Astrocyte of the hippocampus (primary cell): ENCODE measurements at places on chromosomes 7 and 10.

- no peak for DNase-seq
Measured at GRCh38 chr10:43287056-43288007, 20.5 kb upstream of the RASGEF1A start.

- no peak for DNase-seq
Measured at GRCh38 chr7:151416941-151417315, 7.1 kb upstream of the WDR86 start.

DNA sequence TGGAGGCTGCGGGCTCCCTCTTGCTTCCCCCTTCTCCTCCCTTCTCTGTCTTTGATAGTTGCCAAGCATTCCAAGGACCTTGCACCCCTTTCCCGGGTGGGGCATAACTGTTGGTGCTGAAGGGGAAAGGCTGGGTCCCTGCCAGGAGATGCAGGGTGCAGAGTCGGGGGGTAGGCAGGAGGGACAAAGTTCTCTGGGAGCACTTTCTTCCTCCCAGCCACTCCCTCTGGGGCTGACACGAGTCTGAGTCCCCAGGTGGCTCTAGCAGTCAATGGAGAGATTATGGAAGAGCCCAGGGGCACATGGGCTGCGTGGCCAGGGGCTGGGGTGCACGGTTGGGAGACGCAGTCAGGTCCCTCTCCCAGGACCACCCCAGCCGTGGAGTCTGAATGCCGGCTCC is 2.1 kb downstream of the CLDN15 start:
- DNase-seq, result no peak

DNA sequence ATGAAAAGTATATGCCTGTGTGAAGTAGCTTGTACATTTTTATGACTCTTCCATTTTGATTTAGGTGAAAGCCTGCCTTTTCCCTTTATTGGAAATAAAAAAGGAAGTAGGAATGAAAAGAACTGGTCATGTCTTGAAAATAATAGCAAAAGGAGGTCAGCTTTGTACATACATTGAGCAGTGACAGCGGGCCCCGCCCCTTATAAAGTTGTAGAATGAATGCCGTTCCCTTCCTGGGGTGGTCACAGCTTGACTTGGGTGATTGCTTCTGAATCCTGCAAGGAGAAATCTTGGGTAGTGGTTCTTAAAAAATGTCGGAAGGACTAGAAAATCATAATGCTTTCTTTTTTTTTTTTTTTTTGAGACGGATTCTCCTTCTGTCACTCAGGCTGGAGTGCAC is 31.7 kb downstream of the CAMK1D start:
- no peak for DNase-seq

DNA sequence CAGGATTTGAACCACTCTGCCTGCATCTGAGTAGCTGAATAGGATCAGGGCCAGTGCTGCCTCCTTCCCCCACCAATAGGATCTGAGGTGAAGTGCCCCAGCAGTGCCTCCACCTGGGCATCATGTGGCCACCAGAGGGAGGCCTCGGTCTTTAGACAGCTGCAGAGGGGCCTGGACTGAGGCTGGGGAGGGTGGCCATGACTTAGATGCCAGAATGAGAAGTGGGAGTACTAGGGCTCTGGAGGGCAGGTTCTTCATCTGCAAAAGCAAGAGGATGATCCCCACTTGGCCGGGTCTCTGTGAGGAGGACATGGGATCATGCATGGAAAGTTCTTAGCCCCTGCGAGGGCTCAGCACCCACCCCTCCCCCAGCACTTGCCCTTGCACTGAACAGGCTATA is 56.9 kb downstream of the NEUROG3 start:
- no peak for DNase-seq

- DNase-seq, result no peak
Measured at GRCh38 chr10:8071006-8071405, 16.5 kb downstream of the GATA3 start.

GRCh38 chr10:74418285-74418872 is 267.4 kb downstream of the ADK start:
- DNase-seq, result peak; percentile 87

DNA sequence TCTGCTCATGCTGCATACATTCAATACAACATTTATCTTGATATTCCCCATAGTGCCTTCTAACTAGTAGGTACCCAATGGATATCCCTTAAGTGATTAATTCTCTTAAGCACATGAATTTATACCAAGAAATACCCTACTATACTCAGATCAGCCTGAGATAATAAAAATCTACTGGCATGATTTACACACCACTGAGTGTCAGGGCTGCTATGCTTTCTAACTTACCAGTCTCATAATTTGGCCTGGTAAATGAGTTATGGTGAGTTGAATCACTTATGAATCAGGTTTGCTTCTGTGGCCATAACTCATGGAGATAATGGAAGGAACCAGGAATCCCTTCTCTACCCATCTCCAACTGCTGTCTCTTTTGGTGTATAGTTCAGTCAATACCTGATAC is 122.8 kb downstream of the THSD7A start:
- DNase-seq, result no peak

GRCh38 chr10:104020020-104020419 is 53.1 kb downstream of the SLK start:
- DNase-seq, result no peak

GRCh38 chr7:85030893-85031292 is 156.0 kb downstream of the SEMA3D start:
- DNase-seq, result peak; percentile 75

DNA sequence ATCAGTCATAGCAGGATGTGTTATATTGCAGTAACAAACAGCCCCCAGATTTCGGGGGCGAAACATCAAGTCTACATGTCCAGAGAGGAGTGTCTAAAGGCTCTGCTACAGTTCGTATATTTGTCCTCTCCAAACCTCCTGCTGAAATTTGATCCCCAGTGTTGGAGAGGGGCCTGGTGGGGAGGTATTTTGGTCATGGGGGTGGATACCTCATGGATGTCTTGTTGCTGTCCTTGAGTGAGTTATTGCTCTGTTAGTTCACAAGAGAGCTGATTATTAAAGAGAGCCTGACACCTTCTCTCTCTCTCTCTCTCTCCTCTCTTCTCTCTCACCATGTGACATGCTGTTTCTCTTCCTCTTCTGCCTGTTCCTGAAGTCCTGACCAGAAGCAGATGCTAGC is 343.7 kb downstream of the TCERG1L start:
- no peak for DNase-seq

DNA sequence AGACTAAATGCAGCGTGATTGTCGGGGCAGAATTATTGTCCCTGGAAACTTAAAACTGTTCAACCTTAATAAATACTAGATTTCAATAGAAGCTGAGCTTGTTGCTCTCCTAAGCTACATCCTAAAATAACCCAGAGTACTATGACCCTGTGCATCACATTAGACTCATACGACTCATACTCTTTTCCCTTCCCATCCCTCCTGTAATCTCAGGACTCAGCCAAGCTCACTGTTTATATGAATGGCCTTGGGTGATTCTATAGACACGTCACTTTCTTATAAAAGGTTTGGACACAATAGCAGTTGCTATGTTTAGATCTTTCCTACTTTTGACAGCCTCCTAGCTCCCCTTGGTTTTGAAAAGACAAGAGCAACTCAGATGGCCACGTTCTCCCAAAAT is 17.2 kb downstream of the TCF7L2 start:
- DNase-seq, result no peak

DNA sequence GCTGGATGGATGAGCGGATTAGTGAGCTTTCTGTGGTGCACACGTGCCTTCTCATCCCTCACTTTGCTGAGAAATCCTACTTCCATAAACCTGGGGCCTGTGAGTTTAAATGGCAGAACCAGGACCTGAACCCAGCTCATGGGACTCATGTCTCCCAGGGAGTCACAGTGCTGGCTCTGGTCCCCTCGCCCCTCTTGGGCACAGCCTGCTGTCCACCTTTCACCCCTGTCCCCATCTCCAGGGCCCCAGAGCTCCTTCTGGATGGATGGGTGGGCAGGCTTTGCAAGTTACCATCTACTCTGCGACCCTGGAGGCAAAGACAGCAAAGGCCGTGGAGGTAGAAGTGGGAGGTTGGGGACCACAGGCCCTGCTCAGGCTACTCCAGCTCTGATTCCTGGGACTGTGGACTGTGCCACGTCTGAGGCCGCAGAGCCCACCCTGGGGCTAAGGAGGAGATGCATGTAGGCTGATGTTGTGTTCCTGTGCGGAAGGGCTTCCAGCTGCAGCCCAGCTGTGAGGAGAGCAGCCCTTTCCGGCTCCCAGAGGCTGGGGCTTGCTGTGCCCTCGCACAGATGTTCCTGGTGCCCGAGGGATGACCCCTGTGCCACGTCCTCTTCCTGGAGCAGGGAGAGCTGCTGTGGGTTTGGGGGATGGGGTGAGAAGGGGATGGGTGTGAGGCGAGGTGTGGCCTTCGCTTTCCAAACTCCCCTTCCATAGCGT is 40.3 kb downstream of the PRF1 start:
- DNase-seq, result no peak

- DNase-seq, result peak; percentile 11
Measured at GRCh38 chr10:26969145-26969926, 108.6 kb upstream of the ABI1 start.

GRCh38 chr10:46028584-46029460 is 1.6 kb downstream of the NCOA4 start:
- DNase-seq, result peak; percentile 74

DNA sequence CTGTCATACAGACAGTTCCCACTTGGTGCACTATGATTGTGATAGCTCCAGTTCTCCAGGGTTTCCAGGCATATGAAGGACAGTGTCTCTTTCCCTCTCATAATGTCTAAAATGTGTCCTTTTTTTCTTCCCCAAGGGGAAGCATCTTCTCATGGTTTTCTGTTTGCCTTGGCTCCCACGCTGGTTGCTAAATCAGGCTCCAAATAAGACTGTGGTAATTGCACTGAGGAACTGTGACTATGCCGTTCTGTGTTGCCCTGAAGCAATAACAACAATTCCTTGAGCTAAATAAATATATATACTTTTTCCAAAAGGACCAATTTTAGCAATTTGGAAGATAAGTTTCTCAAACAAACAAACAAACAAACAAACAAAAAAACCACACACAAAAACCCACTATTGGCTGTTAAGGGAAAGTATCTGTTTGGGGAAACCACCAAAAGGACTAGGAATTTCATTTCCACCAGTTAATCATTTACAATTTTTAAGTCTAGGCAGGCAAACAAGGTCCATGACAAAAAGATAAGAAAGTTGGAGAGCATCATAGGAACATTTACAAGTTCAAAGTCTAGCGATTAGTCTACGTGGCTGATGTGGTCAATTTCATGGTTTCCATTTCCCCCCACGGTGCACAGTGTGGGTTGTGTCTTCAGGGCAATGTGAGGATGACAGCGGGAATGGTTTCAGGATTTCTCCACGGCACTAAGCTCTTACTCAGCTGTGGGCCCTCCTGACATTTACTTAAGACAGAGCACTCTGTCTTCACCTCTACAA is 62.4 kb downstream of the THNSL1 start:
- DNase-seq, result no peak

DNA sequence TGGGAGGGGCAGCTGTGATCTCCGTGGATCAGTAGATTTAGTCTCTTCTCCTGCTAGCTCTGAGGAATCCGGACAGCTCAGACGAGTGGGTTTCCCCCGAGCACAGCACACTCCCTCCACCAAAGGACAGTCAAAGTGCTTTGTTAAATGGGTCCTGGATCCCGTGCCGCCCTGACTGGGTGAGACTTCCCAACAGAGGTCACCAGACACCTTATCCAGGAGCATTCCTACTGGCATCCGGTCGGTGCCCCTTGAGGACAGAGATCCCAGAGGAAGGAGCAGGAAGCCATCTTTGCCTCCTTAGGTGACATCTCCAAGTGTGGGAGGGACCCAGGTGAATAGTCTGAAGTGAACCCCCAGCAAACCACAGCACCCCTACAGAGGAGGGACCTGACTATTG is 1148.9 kb downstream of the CNTNAP2 start:
- DNase-seq, result no peak

GRCh38 chr7:42338231-42338915 is 101.4 kb upstream of the GLI3 start:
- peak; percentile 42 for DNase-seq

DNA sequence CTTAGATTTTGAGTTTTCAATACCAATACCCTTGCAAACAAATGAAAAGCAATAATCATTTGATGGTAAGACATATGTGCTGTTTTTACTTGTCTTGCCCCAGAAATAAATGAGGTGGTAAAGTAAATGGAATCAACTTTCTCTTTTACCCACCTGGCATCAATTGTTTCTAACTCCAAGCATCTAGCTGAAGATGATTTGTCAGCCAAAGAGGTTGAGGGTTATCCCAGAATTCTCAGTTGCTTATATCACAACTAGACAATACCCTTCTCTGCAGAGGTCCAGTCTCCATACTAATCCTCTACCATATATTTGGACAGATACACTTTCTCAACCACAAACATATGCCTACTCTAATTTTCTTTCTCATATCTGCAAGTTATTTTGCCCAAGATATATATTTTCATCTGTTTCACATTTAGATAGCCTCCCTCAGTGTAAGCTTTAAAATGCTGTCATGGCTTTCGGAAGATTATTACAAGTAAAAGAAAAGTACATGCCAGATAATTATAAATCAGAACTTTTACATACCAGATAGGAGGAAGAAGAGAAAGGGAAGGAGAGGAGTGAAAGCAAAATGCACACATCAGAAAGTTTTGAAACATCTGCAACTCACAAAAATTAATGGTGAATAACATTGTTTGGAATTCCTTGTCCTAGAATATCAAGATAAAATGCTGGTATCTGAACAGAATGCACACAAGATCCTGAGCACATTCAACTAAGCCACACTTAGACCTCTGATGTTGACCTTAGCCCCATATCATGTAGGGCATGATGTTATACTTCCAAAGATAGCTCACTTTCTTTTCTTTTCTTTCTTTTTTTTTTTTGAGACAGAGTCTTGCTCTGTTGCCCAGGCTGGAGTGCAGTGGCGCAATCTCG is 146.6 kb downstream of the REEP3 start:
- no peak for DNase-seq

GRCh38 chr10:69515699-69516259 is 57.4 kb downstream of the NEUROG3 start:
- peak; percentile 84 for DNase-seq

DNA sequence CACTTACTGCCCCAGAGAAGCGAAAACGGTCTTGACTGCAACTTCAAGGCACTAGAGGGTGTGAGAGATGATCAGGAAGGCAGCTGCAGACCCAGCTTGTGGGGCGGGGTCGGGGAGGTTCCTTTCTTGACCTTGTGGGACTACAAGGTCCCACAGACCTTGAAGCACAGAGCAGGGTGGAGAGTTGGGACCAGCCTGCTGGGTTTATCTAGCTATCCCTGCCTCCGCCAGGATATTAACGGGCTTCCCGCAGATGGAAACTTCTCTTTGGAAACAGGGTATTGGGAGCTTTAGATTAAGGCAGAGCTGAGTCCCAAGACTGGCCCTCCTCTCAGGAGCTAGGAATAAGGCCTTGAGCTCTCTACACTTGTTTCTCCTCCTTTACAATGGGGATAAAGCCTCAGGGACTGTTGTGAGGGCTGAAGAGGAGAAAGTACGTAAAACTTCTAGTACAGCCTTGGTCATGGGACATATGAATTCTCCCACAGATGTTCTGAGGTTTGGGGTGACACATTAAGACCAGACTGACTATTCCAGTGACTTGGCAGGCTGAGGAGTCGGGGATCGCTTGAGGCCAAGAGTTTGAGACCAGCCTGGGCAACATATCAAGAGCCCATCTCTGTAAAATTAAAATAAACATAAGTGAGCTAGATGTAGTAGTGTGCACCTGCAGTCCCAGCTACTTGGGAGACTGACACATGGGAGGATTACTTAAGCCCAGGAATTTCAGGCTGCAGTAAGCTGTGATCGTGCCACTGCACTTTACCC is 153.2 kb downstream of the CDH23 start:
- DNase-seq, result no peak

- DNase-seq, result no peak
Measured at GRCh38 chr7:100093498-100093897, 4.7 kb downstream of the COPS6 start.
